AG10803 (cell line): ENCODE measurements at places on chromosomes 5 and 9.
A peak's percentile ranks its signal among the peaks of the same experiment; 100 is the strongest.

- no peak for DNase-seq
Observed at GRCh38 chr5:93305984-93306383, 275.0 kb downstream of the NR2F1-AS1 start.

GRCh38 chr5:146948666-146949065 is 70.1 kb upstream of the PPP2R2B start:
- no peak for DNase-seq

DNA sequence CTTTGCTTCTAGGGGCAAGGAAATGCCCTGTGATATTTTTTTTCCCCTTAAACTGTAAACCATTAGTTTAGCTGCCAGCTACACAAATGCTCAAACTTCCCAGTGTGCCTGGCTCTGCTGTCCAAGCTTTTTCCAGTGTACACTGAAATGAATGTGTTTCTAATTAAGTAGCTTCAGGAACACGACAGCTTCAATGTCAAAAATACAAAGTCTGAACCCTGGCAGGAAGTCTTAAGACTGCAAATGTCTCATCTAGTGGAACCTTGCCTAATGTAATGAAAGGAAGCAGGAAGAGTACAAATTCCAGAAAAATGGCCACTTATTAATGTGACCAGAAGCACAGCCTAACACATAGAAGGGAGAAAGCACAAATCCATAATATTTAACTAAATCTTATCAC is 255.2 kb downstream of the CRB2 start:
- DNase-seq = peak; percentile 79

DNA sequence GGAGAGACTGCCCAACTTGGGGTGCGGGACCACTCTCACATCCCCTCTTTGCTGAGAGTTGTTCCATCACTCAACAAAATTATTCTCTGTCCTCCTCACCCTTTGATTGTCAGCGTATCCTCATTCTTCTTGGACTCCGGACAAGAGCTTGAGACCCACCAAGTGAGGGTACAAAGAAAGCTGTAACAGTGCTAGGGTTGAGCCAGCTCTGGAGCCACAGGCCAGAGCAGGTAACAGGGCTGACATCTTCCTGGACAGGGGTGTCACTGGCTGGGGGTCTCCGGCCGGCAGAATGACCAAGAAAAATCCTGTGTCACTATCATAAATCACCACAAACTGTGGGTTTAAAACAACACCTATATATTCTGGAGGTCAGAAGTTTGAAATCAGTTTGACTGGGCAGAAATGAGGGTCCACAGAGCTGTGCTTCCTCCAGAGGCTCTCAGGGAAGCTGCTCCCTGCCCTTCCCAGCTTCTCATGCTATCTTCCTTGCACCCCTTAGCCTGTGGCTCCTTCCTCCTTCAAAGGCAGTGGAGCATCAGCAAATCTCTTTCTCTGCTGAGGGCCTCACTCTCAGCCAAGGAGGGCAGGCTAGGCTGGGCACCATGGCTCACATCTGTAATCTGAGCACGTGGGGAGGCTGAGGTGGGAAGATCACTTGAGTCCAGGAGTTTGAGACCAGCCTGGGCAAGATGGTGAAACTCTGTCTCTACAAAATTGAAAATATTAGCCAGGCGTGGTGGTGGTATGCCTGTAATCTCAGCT is 4.1 kb upstream of the BBLN start:
- DNase-seq = no peak

- no peak for DNase-seq
Observed at GRCh38 chr5:172979778-172980177, 3.8 kb upstream of the ATP6V0E1 start.

DNA sequence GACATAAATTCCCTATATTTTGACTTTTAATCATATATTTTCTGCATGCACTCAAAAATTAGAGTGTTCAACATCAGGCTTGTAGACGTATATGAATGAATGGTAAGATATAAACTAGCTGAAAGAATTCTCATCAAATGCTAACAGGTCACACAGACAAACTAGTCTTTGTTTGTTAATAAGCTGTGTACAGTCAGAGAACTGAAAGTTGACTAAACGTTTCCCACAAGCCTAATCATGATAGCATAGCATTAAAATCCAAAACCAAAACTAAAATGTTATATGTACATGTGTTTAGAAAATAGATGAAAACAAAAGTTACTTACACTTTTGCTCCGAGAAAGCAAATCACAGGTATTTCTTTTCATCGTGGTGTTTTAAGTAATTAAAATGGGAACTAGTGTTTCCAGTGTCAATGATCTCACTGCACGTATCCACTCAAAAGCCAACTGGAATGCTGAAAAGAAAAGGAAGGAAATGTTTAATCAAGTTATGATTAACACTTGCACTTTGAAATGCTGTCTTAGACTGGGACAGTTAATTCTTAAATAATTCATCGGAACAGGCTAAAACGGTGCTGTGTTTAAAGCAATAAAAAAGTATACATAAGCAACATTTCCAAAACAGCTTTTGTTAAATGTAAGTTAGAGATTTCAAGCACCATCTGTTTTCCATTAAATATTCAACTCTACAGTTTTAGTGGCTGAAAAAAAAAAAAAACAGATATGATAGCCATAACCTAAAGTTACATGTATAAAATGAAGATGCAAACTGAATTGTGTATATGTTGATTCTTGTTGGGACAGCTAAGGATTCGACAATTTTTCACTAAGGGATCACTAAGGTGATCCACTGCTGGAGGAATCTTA is 291.9 kb upstream of the PDE4D start:
- DNase-seq = no peak

GRCh38 chr9:130243015-130243881 is 22.3 kb upstream of the HMCN2 start:
- peak; percentile 18 for DNase-seq

GRCh38 chr5:91382530-91383026 is 539 bp downstream of the ARRDC3 start:
- no peak for DNase-seq

DNA sequence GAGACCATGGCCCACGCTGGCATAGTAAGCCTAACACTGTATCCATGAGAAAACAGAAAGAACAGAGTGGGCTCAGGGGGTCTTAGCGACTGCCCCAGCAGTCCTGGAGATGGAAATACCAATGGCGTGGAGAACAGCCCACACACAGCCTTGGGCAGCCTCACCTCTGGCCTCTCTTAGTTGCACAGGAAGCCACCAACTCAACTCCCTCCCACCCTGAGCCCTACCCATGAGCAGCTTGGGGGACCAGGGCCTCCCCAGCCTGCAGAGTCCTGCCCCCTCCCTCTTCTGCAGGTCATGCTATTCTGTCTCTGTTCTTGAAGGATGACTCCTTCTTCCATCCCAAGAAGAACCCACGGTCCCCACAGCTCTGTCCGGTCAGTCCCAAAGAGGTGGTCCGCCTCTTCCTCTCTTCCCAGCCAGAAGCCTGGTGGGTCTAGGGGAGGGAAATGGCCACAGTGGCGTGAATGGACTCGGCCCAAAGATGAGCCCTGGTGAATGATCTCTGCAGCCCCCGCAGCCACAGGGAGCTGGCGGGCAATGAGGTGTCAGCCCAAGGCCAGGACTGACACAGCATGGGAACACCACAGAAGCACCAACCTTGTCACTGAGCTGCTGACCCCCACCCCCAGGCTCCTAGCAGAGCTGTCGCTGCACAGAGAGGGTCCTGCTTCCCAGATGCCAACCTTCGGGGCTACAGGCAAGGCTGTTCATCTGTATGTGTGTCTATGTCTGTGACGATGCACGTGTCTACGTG is 131.2 kb downstream of the ROR2 start:
- DNase-seq = no peak

DNA sequence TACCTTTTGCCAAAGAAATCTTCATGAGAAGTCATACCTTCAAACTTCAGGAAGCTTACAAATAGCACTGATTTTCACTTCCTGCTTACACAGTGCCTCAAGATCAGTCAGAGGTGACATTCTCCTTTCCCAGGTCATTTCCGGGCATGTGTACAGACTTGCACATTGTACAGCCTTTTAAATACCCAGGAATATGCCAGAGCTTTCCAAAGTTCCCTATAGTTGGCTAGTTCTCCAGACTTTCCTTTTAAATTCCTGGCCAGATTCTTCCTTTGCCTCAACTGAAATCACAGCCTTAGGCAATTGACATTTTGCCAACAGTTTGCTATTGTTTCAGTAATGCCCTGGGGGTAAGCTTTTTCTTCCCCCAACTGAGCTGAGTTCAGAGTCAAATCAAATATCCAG is 47.2 kb downstream of the RFX3 start:
- peak; percentile 25 for DNase-seq

- DNase-seq = no peak
Observed at GRCh38 chr9:13705373-13705772, 425.9 kb upstream of the MPDZ start.

GRCh38 chr9:76887003-76887821 is 18.7 kb downstream of the PRUNE2 start:
- DNase-seq = peak; percentile 51

- DNase-seq = no peak
Observed at GRCh38 chr9:94504358-94504757, 50.5 kb upstream of the PCAT7 start.

- no peak for DNase-seq
Observed at GRCh38 chr5:28369418-28369817, 1331.0 kb upstream of the CDH9 start.

- no peak for DNase-seq
Observed at GRCh38 chr9:130008538-130008937, 34.5 kb downstream of the FNBP1 start.

DNA sequence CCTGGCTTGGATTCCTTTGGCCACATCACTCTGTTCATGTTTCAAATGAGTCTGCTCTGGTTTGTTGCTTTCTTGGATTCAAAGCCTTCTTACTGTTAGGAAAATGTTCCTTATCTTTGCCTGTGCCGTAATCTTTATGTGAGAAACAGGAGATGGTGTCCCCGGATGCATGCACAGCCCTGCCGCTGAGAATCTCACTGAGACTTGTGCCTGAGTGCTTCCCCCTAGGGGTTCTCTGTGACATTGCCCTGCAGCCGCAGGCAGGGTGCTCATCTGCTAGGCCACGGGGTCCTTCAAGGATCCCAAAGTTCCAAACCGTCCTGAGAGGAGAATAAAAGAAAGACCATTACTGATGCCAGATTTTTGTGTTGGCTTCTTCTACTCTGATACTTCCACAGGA is 81.4 kb upstream of the ANKRD55 start:
- DNase-seq = no peak

GRCh38 chr9:69594180-69594579 is 78.0 kb downstream of the APBA1 start:
- no peak for DNase-seq

- DNase-seq = no peak
Observed at GRCh38 chr5:134463176-134463720, 51.6 kb upstream of the CDKN2AIPNL start.

DNA sequence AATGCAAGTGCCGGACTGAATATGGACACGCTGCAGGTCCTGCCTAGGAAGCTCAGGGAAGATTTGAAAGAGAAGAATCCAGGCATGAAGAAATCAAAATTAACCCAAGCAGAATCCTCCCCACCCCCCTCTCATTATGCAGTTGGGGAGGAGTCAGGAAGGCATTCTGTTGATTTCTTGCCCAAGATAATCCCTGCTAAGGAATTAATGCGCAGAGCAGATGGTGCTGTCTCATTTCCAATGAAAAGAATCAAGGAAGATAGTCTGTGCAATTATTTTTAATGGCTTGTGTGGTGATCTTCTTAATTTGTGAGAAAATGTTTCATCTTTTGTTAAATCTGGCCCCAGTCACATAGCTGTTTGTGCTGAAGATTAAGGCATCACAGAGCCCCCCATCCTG is 145.0 kb downstream of the ZNF462 start:
- DNase-seq = no peak

DNA sequence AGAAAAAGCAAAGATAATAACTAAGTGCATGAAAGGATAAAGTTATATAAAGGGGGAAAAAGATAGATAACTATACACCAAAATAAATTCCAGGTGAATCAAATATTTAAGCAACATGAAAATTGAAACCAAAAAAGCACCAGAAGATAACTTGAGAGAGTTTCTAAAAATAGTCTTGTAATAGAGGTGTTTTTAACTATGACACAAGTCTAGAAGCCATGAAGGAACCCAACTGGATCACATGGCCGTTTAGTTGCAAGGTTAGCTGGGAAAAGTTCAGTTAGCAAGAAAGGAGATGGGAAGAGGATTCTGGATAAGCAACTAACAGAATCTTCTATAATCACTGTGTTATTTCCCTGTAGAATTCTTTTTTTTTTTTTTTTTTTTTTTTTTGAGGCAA is 9.2 kb upstream of the RASA1 start:
- DNase-seq = no peak

- DNase-seq = peak; percentile 50
Observed at GRCh38 chr5:143820451-143820850, 8.5 kb downstream of the HMHB1 start.

GRCh38 chr9:18260521-18260920 is 213.4 kb upstream of the ADAMTSL1 start:
- DNase-seq = peak; percentile 80

DNA sequence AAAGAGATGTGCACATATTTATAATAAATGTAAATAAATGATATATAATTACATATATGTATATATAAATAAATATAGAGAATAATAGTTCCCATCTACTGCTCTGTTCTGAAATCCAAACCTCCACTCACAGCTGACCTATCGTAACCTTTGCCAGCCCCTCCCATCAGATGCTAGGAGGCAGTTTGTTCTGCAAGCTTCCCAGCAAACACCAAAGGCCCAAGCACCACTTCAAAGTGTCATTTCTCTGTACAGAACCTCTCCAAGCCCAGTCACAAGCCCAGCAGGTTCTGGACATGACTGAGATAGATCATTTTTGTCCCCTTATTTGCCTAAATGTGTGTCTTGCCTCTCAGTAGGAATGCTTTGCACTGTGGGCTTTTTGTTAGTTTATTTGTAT is 62.4 kb downstream of the MFAP3 start:
- no peak for DNase-seq

DNA sequence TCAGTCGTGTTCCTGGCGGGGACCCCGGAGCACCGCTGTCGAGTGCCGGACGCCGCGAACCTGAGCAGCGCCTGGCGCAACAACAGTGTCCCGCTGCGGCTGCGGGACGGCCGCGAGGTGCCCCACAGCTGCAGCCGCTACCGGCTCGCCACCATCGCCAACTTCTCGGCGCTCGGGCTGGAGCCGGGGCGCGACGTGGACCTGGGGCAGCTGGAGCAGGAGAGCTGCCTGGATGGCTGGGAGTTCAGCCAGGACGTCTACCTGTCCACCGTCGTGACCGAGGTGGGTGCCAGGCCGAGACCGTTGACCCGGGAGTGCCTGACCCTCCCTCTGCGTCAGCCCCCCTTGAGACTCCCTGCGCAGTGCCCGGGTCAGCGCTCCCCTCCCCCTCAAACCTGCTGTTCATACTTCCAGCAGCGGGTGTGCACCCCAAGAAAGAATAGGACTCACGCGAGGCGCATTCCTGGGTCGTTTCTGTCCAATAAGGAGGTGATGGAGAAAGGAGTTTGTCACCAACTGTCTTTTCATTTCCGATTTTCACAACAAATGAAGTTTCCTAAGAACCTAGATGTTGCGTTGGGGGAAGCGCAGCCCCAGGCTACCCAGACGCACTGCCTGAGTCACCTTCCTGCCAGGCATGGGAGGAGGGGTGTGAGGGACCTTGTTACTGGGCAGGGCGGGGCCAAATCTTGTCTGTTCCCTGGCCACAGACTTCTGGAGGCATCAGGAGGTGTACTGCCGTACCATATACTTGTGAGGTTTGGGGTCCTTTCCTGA is 722 bp downstream of the SLC22A4 start:
- peak; percentile 86 for DNase-seq

- no peak for DNase-seq
Observed at GRCh38 chr5:1181451-1182359, 19.7 kb upstream of the SLC6A19 start.

GRCh38 chr5:124910354-124911016 is 164.0 kb upstream of the ZNF608 start:
- DNase-seq = no peak

- DNase-seq = peak; percentile 0
Observed at GRCh38 chr9:29211580-29212396, 1638.5 kb upstream of the C9orf72 start.
